ENCODE measurements at places on chromosomes 7 and 10. TPM values are rescaled to one million over a fixed set of nuclear protein-coding genes. Genes with fewer than 3 reads are reported as not detected.

The ABCA13 gene
- not detected for polyA plus RNA-seq

- no peak for DNase-seq
These were observed 620.6 kb downstream of the SUGCT start for GRCh38 chr7:40755438-40755837.

DNA sequence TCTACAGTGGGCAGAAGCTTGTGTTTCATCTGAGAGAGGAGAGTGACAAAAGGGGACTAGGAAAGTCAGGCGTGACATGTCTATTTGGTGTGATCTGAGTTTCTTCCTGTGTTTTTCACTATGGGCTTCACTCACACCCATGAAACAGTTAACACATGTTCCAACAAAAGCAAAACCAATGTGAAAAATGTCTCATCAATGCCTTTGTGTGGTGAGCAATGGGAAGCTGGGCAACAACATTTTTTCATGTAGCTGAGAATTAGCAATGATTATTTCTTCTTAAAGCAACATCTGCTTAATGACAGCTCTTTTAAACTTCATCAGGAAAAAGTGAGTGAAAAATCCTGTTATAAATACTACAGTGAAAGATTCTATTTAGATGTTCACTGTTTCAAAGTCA is 76.2 kb downstream of the NXPH1 start:
- no peak for DNase-seq

GRCh38 chr7:48365010-48365409 is 193.8 kb downstream of the ABCA13 start:
- DNase-seq, result no peak

The COL17A1 gene
- polyA plus RNA-seq, result 67.4 TPM

The GPRIN2 gene
- 21.8 TPM for polyA plus RNA-seq

- DNase-seq, result no peak
These were observed 8.6 kb downstream of the CHST12 start for GRCh38 chr7:2411815-2412586.

The NODAL gene
- polyA plus RNA-seq, result not detected

GRCh38 chr10:131061216-131061615 is 250.3 kb downstream of the TCERG1L start:
- DNase-seq, result no peak

DNA sequence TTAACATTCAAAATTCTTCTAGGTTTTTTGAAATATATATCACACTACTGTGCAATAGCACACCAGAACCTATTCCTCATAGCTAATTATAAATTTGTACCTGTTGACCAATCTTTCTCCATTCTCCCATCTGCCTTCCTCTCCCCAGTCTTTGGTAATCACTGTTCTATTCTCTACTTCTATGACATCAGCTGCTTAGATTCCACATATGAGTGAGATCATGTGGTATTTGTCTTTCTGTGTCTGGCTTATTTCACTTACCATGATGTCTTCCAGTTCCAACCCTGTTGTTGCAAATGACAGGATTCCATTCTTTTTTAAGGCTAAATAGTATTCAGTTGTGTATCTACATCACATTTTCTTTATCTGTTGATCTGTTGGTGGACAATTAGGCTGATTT is 54.4 kb upstream of the CCDC6 start:
- DNase-seq, result no peak

DNA sequence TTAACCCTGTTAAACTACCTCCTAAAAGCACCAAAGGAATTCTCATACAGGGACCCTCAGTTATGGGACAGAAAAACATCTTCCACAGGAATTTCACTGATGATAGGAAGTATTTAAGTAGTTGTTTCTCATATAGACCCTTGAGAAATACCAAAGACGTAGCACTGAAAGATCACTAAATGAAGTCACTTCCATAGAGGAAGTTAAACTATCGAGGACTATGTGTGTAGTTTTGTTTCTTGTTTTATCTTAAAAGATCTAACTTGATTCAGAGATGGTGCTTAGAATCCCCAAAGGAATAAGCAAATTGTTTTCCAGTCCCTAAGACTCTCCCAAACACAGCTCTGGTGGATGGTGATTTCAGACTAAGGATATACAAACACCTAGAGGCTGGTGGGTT is 94.8 kb upstream of the AFAP1L2 start:
- no peak for DNase-seq

The GJD4 gene
- not detected for polyA plus RNA-seq

The CLIP2 gene
- polyA plus RNA-seq, result 40.2 TPM

- DNase-seq, result no peak
These were observed 7.3 kb upstream of the ASB4 start for GRCh38 chr7:95478272-95479037.

GRCh38 chr10:123303581-123304337 is 149.6 kb downstream of the BUB3 start:
- DNase-seq, result no peak

- DNase-seq, result no peak
These were observed 227.2 kb downstream of the NSUN6 start for GRCh38 chr10:18424200-18424599.

DNA sequence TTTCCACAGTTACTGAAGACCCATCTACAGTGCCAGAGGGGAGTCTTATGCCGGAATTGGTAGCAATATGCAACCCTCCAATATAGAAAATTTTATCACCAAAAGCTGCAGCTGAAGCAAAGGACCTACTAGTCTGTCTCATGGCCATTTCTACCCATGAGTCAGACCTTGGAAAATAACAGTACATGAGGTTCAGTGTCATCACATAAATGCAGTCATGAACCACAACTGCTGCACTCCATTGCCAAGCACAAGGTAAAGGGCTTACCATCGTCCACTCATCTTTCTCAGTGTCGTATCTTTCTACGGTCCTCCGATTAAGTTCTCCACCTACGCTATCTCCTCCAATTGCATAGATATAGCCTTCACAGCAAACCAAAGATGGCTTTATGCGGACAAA is 21.8 kb downstream of the KBTBD2 start:
- DNase-seq, result no peak

DNA sequence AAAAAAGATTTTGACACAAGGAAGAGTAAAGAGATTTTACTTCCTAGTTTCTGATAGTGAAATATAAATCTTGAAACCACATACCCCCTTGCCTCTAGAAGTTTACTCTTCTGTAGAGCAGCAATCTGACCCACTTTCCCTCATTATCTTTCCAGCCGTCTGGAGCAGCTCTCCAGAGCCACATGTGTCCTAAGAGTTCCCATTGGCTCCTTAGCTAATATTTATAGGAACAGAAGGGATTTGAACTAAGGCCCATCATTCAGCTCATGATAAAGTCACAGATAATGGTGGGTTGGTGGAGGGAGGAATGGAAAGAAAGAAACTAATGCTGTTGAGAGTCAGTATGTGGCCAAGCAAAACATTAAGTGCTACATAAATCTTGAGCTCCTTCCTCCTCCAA is 121.8 kb downstream of the INHBA start:
- no peak for DNase-seq

The SVOPL gene
- polyA plus RNA-seq, result not detected

The CYP2C18 gene
- polyA plus RNA-seq, result 3.0 TPM

GRCh38 chr10:58266826-58267712 is 625 bp downstream of the IPMK start:
- peak; percentile 85 for DNase-seq

The SDK1 gene
- polyA plus RNA-seq, result not detected

DNA sequence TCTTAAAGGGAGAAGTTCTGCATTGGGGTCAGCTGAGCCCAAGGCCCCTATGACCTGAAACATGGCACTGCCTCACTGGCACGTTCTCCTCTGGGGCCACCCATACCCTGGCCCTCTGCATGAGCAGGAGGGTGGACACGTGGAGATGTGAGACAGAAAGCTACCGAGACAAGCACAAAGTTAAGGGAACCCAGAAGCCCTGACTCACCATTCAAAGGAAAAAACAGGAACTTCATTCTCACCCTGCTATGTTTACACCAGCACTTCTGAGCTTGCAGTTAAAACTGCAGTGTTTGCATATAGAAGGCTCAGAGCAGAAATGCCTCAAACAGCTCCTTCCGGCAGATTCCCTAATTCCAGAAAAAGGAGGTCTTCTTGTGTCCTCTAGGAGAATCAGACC is 41.7 kb downstream of the DENND11 start:
- no peak for DNase-seq

The EGFR gene
- polyA plus RNA-seq, result 3.6 TPM

- no peak for DNase-seq
These were observed 65.7 kb upstream of the ASAH2 start for GRCh38 chr10:50316695-50317648.

The GARIN1A gene
- polyA plus RNA-seq, result not detected

The NFE2L3 gene
- 0.60 TPM for polyA plus RNA-seq

GRCh38 chr7:101077303-101078086 is 7.8 kb upstream of the TRIM56 start:
- peak; percentile 77 for DNase-seq

DNA sequence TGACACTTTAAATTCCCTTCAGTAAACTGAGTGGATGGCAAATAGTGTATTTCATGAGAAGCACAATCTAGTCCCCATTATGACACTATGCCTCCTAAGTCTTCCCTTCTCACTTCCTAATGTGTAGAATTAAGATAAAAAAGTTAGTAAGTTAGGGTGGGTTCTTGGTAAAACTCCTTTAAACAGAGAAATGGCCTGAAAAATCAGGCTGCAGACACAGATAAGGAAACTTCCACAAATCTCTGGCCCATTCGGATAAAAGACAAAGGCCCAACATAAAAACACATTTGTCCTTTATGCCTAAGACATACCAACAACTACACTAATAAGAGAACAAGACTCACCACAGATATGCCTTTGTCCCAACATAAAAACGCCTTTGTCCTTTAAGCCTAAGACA is 21.5 kb downstream of the AKR1C8 start:
- DNase-seq, result no peak

The ITPRID1 gene
- polyA plus RNA-seq, result 0.71 TPM

- no peak for DNase-seq
These were observed 18.4 kb downstream of the ARL4A start for GRCh38 chr7:12705878-12706277.

- no peak for DNase-seq
These were observed 59.8 kb downstream of the STK32C start for GRCh38 chr10:132247943-132248342.

The EDRF1 gene
- polyA plus RNA-seq, result 13.2 TPM

The TRIM8 gene
- 46.8 TPM for polyA plus RNA-seq

The KDM7A gene
- 10.4 TPM for polyA plus RNA-seq

DNA sequence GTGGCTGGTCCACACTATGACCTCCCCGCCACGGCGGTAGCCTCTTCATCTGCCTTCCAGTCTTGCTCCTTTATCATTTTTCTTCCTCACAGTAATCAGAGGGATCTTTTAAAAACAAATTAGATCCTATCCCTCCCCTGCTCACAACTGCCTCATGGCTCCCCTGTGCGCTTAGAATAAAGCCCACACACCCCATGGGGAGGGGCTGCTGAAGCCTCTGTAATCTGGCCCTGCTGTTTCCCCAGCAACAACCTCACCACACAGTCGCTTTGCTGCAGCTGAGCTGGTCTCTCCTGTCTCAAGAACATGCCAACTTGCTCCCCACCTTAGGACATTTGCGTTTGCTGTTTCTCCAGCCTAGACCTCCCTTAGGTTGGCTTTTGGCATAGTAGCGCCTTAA is 41.0 kb downstream of the SP8 start:
- DNase-seq, result no peak

- DNase-seq, result no peak
These were observed 191.6 kb downstream of the FANK1 start for GRCh38 chr10:126087796-126088505.

Data from sigmoid colon (tissue), 7 donors.